ENCODE measurements at places on chromosomes 5 and 9.

- no peak for DNase-seq
Observed at GRCh38 chr5:40233268-40233667, 446.4 kb upstream of the PTGER4 start.

DNA sequence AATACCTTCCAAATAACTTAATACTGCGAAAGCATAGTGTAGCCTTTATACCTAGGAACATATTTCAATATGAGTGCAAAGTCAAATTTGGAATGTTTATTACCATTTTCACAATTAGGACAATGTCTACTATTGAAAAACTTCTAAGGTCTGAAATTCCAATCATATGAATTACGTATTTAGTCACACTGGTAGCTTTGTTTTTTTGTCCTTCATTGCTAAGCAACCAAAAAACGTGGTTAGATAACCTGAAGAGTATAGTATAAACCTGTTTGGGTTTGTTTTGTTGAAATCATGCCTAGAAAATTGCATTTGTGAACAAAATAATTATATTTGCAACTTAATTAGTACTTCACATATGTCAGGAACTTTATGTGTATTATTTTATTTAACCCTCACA lies 134.2 kb downstream of the FBXO4 start:
- DNase-seq = no peak

- DNase-seq = no peak
Observed at GRCh38 chr9:108652851-108653250, 202.9 kb downstream of the ACTL7B start.

GRCh38 chr9:81902196-81902595 lies 26.0 kb upstream of the SPATA31D4 start:
- no peak for DNase-seq

GRCh38 chr9:130598188-130598587 lies 18.8 kb downstream of the FUBP3 start:
- DNase-seq = no peak

GRCh38 chr9:105259731-105260612 lies 15.5 kb downstream of the SLC44A1 start:
- no peak for DNase-seq

GRCh38 chr5:127505905-127506304 lies 11.5 kb upstream of the PRRC1 start:
- no peak for DNase-seq

DNA sequence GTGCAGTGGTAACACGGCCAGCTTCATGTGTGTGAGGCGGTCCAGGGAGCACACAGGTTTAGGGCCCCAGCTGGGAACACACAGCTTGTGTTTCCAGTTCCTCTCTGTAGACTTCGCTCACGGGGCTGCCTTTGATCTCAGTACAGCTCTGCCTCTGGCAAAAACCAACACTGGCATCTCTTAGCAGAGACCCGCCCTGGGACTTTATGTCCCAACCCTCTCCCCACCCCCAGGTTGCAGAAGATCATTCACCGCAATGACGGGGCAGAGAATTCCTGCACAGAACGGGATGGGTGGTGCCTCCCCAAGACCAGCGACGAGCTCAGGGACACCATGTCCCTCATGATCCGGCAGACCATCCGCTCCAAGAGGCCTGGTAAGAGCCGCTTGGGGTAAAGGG lies 5.2 kb upstream of the CEL start:
- no peak for DNase-seq

DNA sequence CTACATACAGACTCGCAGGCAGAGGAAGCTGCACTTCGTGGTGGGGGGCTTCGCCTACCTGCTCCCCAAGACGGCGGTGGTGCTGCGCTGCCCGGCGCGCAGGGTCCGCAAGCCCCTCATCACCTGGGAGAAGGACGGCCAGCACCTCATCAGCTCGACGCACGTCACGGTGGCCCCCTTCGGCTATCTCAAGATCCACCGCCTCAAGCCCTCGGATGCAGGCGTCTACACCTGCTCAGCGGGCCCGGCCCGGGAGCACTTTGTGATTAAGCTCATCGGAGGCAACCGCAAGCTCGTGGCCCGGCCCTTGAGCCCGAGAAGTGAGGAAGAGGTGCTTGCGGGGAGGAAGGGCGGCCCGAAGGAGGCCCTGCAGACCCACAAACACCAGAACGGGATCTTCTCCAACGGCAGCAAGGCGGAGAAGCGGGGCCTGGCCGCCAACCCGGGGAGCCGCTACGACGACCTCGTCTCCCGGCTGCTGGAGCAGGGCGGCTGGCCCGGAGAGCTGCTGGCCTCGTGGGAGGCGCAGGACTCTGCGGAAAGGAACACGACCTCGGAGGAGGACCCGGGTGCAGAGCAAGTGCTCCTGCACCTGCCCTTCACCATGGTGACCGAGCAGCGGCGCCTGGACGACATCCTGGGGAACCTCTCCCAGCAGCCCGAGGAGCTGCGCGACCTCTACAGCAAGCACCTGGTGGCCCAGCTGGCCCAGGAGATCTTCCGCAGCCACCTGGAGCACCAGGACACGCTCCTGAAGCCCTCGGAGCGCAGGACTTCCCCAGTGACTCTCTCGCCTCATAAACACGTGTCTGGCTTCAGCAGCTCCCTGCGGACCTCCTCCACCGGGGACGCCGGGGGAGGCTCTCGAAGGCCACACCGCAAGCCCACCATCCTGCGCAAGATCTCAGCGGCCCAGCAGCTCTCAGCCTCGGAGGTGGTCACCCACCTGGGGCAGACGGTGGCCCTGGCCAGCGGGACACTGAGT lies 255.9 kb downstream of the SAXO1 start:
- DNase-seq = no peak

DNA sequence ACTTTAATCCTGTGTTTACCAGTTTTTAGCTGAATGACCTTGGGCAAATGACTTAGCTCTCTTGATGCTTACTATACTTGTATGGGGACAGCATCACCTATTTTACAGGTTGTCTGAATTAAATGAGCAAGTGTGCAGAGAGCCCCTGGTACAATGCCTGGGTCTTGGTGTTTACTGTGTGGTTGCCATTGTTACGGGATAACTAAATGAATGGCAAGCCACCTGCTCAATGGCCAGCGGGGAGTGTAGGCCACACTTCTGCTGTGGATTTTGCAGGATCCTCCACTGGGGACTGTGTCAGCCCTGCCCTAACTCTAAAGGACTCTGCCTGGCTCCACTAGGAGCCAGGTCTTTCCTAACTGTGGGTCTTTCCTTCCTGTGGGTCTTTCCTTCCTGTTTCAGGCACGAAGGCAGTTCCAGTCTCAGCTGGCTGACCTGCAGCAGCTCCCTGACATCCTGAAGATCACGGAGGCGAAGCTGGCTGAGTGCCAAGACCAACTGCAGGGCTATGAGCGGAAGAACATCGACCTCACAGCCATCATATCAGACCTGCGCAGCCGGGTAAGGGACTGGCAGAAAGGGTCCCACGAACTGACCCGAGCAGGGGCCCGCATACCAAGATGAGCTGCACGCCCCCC lies 10.3 kb upstream of the GLE1 start:
- peak; percentile 50 for DNase-seq

DNA sequence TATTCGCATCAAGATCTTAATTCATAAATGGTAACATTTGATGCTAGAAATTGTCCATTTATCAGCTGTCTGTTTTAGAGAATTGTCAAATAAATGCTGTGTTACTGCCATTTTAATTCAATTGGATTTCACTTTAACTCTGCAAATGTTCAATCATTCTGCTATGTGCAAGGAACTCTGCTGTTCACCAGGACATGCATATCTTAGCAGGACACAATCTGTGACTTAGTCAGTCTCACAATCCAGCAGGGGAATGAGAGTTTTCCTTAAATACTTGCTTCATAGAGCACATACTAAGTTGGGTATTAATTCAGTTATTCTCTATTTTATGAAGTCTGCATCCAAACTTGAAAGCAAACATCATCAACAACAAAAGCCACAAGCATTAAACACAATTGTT lies 488.7 kb upstream of the MEF2C start:
- DNase-seq = no peak

DNA sequence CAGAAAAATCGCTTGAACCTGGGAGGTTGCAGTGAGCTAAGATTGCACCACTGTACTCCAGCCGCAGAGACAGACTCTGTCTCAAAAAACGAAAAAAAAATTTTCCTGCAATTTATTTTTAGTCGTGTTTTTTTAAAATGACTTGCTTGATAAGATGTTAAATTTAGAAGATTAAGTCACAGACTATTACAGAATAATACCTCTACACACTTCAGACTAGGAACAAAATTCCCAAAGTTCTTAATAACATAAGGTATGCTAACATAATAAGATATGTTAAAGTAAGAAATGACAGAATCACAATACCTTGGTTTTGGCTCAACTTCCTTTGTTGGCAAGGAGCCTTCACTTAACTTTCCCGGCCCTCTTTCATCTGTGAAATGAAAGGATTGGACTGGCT lies 59.5 kb upstream of the NPR3 start:
- no peak for DNase-seq
